Caco-2 (cell line): ENCODE measurements at places on chromosomes 4 and X. TPM values are rescaled to one million over a fixed set of nuclear protein-coding genes. Genes with fewer than 3 reads are reported as not detected.

PABPC5 gene
- not detected in 2 replicates for total RNA-seq

TMSB15A gene
- total RNA-seq: not detected in 2 replicates

SYTL4 gene
- total RNA-seq: 4.1 and 6.1 TPM in 2 replicates

SOWAHD gene
- total RNA-seq: 2.0 and 2.2 TPM in 2 replicates

GDPD2 gene
- 1.9 and 2.2 TPM in 2 replicates for total RNA-seq

CXXC4 gene
- total RNA-seq: 2.9 and 3.1 TPM in 2 replicates

PRPS1 gene
- 30.0 and 34.3 TPM in 2 replicates for total RNA-seq

FOXR2 gene
- total RNA-seq: not detected in 2 replicates

HTRA3 gene
- 0.63 and 0.66 TPM in 2 replicates for total RNA-seq

ZNF732 gene
- total RNA-seq: not detected in 2 replicates

ARHGAP6 gene
- total RNA-seq: 0.50 and 0.84 TPM in 2 replicates

GPC3 gene
- total RNA-seq: 233 and 266 TPM in 2 replicates

GPRASP3 gene
- total RNA-seq: 2.6 and 2.8 TPM in 2 replicates

PNCK gene
- total RNA-seq: not detected in 2 replicates

CNKSR2 gene
- not detected in 2 replicates for total RNA-seq

VEGFC gene
- not detected in 2 replicates for total RNA-seq

GAGE12H gene
- total RNA-seq: not detected in 2 replicates

MSX1 gene
- total RNA-seq: 30.0 and 35.1 TPM in 2 replicates

RRH gene
- total RNA-seq: 0.34 and 0.37 TPM in 2 replicates

MAGIX gene
- total RNA-seq: 1.5 and 2.1 TPM in 2 replicates

FAM47A gene
- not detected in 2 replicates for total RNA-seq

CPZ gene
- total RNA-seq: 5.2 and 7.7 TPM in 2 replicates

LDB2 gene
- not detected in 2 replicates for total RNA-seq

COL4A5 gene
- total RNA-seq: 48.1 and 49.8 TPM in 2 replicates

GLRA3 gene
- not detected in 2 replicates for total RNA-seq

PRKG2 gene
- 3.2 and 5.6 TPM in 2 replicates for total RNA-seq

CYSLTR1 gene
- not detected in 2 replicates for total RNA-seq

LNX1 gene
- total RNA-seq: 9.3 and 12.4 TPM in 2 replicates

TMEM255A gene
- 2.9 and 3.8 TPM in 2 replicates for total RNA-seq

KLHL13 gene
- 8.7 and 9.1 TPM in 2 replicates for total RNA-seq

CPLX1 gene
- 20.5 and 20.9 TPM in 2 replicates for total RNA-seq

ITIH6 gene
- 0.29 and 0.39 TPM in 2 replicates for total RNA-seq

CXCL8 gene
- total RNA-seq: 0.18 TPM in 1 of 2 replicates, not detected in the other

CCDC158 gene
- 0.39 and 0.56 TPM in 2 replicates for total RNA-seq

HAUS7 gene
- 34.0 and 36.9 TPM in 2 replicates for total RNA-seq

HTN3 gene
- total RNA-seq: not detected in 2 replicates

RBM46 gene
- not detected in 2 replicates for total RNA-seq

NAA11 gene
- not detected in 2 replicates for total RNA-seq

NEXMIF gene
- not detected in 2 replicates for total RNA-seq

CD38 gene
- total RNA-seq: not detected in 2 replicates

GPR119 gene
- 0.29 TPM in 1 of 2 replicates, not detected in the other for total RNA-seq

ZFP92 gene
- 0.09 and 0.16 TPM in 2 replicates for total RNA-seq

SH2D1A gene
- not detected in 2 replicates for total RNA-seq

BBS7 gene
- 17.1 and 19.9 TPM in 2 replicates for total RNA-seq

TACR3 gene
- total RNA-seq: not detected in 2 replicates

F8A2 gene
- not detected in 2 replicates for total RNA-seq

ZNF518B gene
- total RNA-seq: not detected in 2 replicates

RPL34 gene
- total RNA-seq: 1,075 and 1,106 TPM in 2 replicates

NPFFR2 gene
- total RNA-seq: not detected in 2 replicates

PCDH10 gene
- not detected in 2 replicates for total RNA-seq

GLUD2 gene
- 1.2 and 1.3 TPM in 2 replicates for total RNA-seq

SLC6A14 gene
- total RNA-seq: 0.12 TPM in 1 of 2 replicates, not detected in the other
